Testis (tissue), 5 donors: ENCODE measurements at places on chromosomes 13 and 19. TPM values are rescaled to one million over a fixed set of nuclear protein-coding genes. Genes with fewer than 3 reads are reported as not detected.

The NCR1 gene
- 0.43 TPM for total RNA-seq

The ZNF493 gene
- total RNA-seq = 40.3 TPM

The MYO1F gene
- 6.7 TPM for total RNA-seq

The POSTN gene
- 23.0 TPM for total RNA-seq

The SOX1 gene
- 4.6 TPM for total RNA-seq

The ZNF506 gene
- total RNA-seq = 28.9 TPM

The SGCG gene
- total RNA-seq = 2.9 TPM

The TNNI3 gene
- 30.3 TPM for total RNA-seq

The PBX4 gene
- total RNA-seq = 28.3 TPM

The TMC4 gene
- 0.43 TPM for total RNA-seq

The NRTN gene
- total RNA-seq = 6.5 TPM

The ZNF256 gene
- 13.3 TPM for total RNA-seq

The MAST1 gene
- total RNA-seq = 9.0 TPM

The PSG7 gene
- total RNA-seq = not detected

The IZUMO4 gene
- total RNA-seq = 208 TPM

The ADAMTSL5 gene
- total RNA-seq = 17.9 TPM

The CGB5 gene
- 2.4 TPM for total RNA-seq

The CRX gene
- 0.12 TPM for total RNA-seq

The SYCN gene
- 98.0 TPM for total RNA-seq

The SLC25A41 gene
- 3.2 TPM for total RNA-seq

The NCCRP1 gene
- total RNA-seq = 1.1 TPM

The SLC35E1 gene
- total RNA-seq = 54.0 TPM

The CFAP97D2 gene
- total RNA-seq = 1.5 TPM

The ZNF285 gene
- total RNA-seq = 7.1 TPM

The ZNF728 gene
- 33.3 TPM for total RNA-seq

The NOTCH3 gene
- 11.4 TPM for total RNA-seq

The HCN2 gene
- 6.6 TPM for total RNA-seq

The BEST2 gene
- 0.50 TPM for total RNA-seq

The BIVM gene
- 8.4 TPM for total RNA-seq

The ZSCAN22 gene
- total RNA-seq = 4.9 TPM

The ZNF677 gene
- total RNA-seq = 54.3 TPM

The GARIN5A gene
- 60.0 TPM for total RNA-seq

The ZNF578 gene
- total RNA-seq = 23.1 TPM

The ZNF844 gene
- 15.7 TPM for total RNA-seq

The C5AR1 gene
- 6.1 TPM for total RNA-seq

The DCT gene
- total RNA-seq = 2.7 TPM

The IL12RB1 gene
- 0.39 TPM for total RNA-seq

The CGB1 gene
- 2.9 TPM for total RNA-seq

The EDDM13 gene
- 0.79 TPM for total RNA-seq

The NKPD1 gene
- 4.2 TPM for total RNA-seq
